ENCODE measurements at places on chromosomes 1 and 21.
A peak's percentile ranks its signal among the peaks of the same experiment; 100 is the strongest.

DNA sequence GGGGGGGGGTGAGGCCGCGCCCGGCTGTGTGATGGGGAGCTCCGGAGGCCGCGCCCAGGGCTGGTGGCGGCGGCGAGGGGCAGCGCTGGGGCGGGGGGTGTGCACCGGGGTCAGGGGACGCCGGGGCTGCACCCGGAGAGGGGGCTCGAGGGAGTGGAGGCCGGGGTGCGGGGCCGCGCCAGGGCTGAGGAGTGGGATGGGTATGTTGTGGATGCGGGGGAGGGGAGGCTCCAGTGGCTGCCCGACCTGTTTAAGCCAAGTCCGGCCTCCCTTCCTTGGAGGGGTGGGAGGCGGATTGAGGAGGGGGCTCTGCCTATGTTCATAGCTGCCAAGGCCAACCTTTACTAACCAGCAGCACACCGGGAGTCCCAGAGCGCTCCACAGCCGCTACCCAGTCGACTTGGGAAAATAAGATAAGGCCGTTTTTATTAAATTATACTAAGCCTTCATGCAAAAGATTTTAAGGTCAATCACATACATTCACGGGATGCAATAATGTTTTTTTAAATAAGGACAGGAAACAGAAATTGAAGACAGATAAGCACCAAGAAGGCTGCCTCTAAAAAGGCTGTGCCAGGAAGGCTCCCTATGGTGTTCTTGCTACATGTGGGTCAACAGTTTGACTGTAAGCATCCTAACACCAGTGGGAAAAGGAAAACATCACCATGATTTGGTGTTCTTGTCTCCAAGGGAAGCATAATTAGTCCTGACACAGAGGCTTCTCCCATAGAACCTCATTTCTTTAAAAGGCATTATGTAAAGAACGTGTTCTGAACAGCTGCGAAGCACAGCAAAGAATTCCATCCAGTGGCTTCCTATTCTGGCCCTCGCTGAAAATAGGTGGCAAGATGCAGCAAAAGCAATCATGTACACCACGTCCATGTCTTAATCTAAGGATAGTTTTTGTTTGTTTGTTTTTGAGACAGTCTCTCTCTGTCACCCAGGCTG is 626 bp upstream of the HLCS start:
- no peaks in the 10 kb centered on the region for H3K27me3 ChIP-seq
- H3K27ac ChIP-seq: peak overlapping the region; percentile 65
- peaks cover 5% of the 10 kb centered on the region for H3K4me1 ChIP-seq

- DNase-seq: no peak
- H3K27ac ChIP-seq: no peak overlapping the region
- no peaks in the 10 kb centered on the region for H3K27me3 ChIP-seq
- no peaks in the 10 kb centered on the region for H3K36me3 ChIP-seq
- no peak overlapping the region for H3K4me3 ChIP-seq
These were observed 288.7 kb downstream of the LMX1A start for GRCh38 chr1:165067829-165068228.

DNA sequence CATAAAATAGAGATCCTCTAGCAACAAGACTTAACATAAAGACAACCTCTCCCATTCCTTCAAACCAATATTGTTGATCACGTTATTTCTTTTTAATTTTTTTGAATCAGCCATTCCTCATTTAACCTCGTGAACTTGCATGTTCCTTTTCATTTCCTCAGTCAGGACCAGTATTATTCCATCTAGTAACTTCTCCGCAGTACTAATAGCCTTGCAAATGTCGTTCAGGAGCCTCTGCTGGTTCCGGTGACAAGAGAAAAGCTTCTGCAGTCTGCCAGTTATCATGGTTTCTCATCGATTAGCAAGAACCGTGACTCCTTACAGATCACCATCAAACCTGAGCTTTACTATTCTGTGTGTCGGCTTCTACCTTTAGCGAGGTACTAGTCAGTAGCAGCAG is 3.0 kb downstream of the APP start:
- H3K4me3 ChIP-seq: no peak overlapping the region
- no peaks in the 10 kb centered on the region for H3K36me3 ChIP-seq
- H3K4me1 ChIP-seq: peaks cover 27% of the 10 kb centered on the region
- no peak overlapping the region for H3K27ac ChIP-seq

DNA sequence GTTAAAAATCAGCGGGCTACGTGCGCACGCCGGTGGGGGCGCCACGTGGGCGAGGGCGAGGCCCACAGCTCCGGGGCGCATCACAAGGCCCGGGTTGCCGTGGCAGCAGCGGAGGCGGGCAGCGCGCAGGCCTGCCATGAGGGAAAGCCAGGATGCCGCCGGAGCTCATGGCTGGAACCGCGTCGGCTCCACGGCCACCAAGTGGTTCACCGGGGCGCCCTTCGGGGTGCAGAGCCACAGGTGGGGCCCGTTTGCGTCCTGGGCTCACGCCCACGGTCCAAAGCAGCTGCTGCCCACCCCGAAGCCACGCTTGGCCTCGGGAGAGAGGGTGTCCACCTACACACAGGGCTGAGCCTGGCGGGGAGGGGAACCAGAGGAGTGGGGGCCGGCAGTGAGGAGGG is 4.9 kb upstream of the TTC22 start:
- H3K4me1 ChIP-seq: peaks cover 21% of the 10 kb centered on the region
- no peaks in the 10 kb centered on the region for H3K27me3 ChIP-seq
- H3K4me3 ChIP-seq: no peak overlapping the region
- no peak for DNase-seq

GRCh38 chr1:74280642-74281396 is 45.6 kb downstream of the TNNI3K start:
- no peak for DNase-seq
- no peaks in the 10 kb centered on the region for H3K27me3 ChIP-seq
- no peaks in the 10 kb centered on the region for H3K4me1 ChIP-seq

GRCh38 chr1:162832470-162832869 is 28.5 kb downstream of the CCDC190 start:
- H3K36me3 ChIP-seq: no peaks in the 10 kb centered on the region
- H3K4me3 ChIP-seq: no peak overlapping the region
- H3K4me1 ChIP-seq: no peaks in the 10 kb centered on the region
- DNase-seq: no peak

GRCh38 chr1:96365596-96366390 is 355.8 kb upstream of the PTBP2 start:
- no peaks in the 10 kb centered on the region for H3K27me3 ChIP-seq
- H3K4me1 ChIP-seq: no peaks in the 10 kb centered on the region
- H3K27ac ChIP-seq: no peak overlapping the region
- no peak for DNase-seq

GRCh38 chr1:221779771-221780170 is 37.9 kb upstream of the DUSP10 start:
- H3K36me3 ChIP-seq: no peaks in the 10 kb centered on the region
- no peaks in the 10 kb centered on the region for H3K27me3 ChIP-seq
- H3K4me3 ChIP-seq: no peak overlapping the region

DNA sequence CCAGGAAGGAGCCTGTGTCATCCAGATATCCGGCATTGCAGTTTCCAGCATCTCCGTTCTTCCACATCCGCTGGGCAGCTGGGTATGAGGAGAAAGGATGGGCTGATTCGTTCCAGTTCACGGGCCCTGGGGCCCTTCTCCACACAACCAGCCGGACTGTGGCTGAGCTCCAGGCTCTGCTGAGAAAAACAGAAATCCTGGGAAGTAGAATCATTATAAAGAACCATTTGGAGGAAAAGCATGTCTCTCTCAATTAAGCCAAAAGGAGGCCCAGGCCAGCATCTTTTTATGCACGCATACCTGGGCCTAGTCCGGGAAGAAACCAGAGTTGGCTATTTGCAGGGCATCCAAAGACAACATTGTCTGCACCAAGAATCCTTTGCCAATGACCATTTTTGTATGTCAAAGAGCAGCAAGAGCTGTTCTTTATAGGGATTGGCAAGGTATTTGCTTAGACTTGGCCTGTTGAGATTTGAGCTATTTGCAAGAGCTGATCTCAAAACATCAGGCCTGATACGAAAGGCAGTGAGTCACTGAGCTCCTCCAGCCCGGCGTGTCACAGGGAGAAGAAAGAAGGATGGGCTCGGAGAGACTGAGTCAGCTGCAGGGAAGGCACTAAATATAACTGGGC is 84.9 kb upstream of the ARHGEF16 start:
- H3K36me3 ChIP-seq: no peaks in the 10 kb centered on the region
- H3K27ac ChIP-seq: peak overlapping the region; percentile 99
- peak; percentile 79 for DNase-seq
- peaks cover 94% of the 10 kb centered on the region for H3K4me1 ChIP-seq
- no peaks in the 10 kb centered on the region for H3K27me3 ChIP-seq

DNA sequence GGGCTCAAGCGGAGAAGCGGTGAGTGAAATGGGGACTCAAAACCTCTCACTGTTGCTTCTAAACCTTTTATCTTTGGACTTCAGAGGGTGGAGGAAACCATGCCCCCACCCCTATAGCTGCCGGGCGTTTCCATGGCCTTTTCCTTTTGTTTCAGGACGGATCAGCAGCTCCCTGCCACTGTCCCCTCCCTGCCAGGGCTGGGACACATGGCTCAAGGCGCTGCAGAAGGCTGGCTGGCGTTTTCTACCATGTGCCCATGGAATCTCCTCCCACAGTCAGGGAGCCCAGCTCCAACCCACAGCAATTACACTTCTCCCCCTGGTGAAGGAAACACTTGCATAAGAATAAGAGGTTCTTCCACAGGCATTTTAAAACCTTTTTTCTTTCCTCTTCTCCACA is 812.7 kb downstream of the PLA2G4A start:
- no peak overlapping the region for H3K27ac ChIP-seq
- no peaks in the 10 kb centered on the region for H3K27me3 ChIP-seq
- no peaks in the 10 kb centered on the region for H3K4me1 ChIP-seq

All from thoracic aorta (tissue), 2 donors.